ENCODE measurements at places on chromosomes 3 and 15.

DNA sequence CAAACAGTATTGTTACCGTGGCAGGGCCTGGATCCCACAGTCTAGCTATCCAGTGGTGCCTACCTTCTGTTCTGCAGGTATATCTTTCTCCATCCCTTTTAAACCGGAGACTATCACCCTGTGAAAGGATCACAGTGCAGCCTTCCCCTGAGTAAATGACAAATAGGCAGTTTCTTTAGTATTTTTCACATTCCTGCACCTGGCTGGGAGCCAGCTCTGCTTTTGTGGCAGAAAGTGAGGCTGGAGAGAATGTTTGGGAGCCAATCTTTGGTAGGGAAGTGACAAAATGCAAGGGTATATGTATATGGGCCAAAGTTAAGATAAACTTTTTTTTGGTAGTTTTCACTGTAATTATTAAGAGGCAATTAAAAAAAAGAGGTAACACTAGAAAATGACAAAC, 54.8 kb downstream of the ARHGEF26 start:
- peaks cover 11% of the 10 kb centered on the region for H3K27me3 ChIP-seq
- no peaks in the 10 kb centered on the region for H3K36me3 ChIP-seq
- no peak overlapping the region for H3K27ac ChIP-seq
- H3K4me3 ChIP-seq, result no peak overlapping the region

- no peak overlapping the region for H3K4me3 ChIP-seq
- H3K4me1 ChIP-seq, result no peaks in the 10 kb centered on the region
- no peak overlapping the region for H3K27ac ChIP-seq
- no peak for DNase-seq
These were observed 22.5 kb upstream of the OTOL1 start for GRCh38 chr3:161474139-161474538.

DNA sequence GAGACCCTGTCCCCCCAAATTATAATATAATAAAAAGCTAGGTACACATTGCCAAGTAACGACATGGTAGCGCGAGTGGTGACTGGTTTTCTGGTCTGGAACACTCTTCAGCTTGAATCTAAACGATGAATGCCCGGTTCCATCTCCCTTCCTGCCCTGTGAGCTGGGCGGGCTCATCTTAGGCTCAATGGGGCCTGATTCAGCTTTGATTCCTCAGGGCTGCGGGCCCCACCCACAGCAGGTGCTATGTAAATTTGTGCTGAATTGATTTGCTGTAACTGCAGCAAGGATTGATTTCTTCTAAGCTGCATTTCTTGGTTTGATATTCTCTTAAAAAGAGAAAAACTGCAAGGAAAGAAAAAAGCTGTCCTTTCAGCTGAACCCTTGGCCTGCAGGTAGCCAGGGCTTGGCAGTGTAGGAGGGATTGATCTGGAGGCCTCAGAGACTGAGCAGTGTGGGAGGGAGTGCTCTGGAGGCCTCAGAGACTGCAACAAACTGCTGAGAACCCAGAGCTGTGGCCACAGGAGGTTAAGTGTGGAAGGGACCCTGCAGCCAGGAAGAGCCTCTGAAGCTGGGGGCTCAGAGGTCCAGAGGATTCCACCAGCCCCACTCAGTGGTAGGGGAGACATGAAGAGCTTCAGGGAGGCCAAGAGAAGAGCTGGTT, 231.6 kb downstream of the XXYLT1 start:
- peaks cover 7% of the 10 kb centered on the region for H3K4me1 ChIP-seq
- peaks cover 21% of the 10 kb centered on the region for H3K27me3 ChIP-seq
- H3K4me3 ChIP-seq, result no peak overlapping the region
- H3K36me3 ChIP-seq, result no peaks in the 10 kb centered on the region
- no peak for DNase-seq

DNA sequence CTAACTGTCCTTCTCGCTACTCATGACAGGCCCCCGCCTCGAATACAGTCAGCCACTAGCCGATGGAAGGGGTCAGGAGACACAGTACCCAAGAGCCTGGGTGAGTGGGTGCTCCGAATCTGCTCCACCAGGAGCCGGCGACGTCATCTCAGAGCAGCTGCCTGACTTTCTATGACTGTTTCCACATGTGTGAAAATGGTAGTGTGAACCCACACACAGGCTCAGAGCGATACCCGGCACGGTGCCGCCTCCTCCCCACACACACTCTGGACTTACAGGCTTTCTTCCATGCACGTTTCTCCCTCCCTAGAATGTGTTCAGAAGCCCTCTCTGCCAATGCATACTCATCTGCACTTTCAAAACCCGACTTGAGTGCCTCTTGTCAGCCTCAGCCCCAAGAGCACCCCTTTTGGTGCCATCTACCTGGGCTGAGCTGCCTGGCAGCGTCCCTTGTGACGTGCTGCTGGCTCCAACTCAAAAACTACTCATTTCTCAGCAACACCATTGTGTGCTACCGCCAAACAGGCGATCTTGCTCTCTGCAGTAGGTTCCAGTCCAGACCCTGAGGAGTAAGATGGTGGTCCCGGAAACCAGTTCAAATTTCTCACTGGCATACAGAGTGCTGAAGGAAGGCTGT, 29.7 kb downstream of the VGLL4 start:
- H3K36me3 ChIP-seq, result no peaks in the 10 kb centered on the region
- H3K4me3 ChIP-seq, result no peak overlapping the region
- H3K27me3 ChIP-seq, result no peaks in the 10 kb centered on the region

- H3K4me3 ChIP-seq, result no peak overlapping the region
- H3K27ac ChIP-seq, result no peak overlapping the region
- H3K27me3 ChIP-seq, result peaks cover 56% of the 10 kb centered on the region
- DNase-seq, result no peak
- peaks cover 2% of the 10 kb centered on the region for H3K36me3 ChIP-seq
These were observed 51.4 kb downstream of the FAM43A start for GRCh38 chr3:194736896-194737600.

DNA sequence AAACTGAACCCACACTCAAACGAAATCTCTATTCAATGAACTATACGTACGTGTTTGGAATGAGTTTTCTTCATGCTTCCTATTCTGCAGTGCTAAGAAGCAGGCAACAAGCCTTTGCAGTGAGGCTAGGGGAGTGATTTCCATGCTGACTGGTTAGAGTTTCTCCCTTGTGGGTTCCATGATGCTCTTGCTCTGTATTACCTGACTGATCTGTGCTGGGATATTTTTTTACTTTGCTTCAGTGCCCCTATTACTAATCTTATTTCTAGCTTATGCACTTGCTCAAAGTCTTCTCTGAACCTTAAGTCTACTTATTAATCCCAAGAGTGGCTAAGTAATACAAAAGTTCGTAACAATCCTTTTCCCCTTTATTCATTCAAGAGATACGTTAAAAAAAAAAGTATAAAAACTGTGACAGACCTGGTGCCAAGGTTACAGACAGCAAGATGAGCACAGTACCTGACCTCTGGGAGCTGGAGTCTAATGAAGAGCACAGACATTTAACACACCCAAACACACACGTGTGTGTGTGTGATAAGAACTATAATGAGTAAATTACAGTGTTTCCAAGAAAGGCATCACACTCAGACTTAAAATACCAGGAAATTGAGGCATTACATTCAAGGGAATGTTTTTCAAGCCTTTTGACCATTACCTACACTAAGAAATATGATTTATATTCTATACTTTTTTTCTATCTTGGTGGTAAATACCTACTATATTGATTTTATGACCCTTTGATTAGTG, 50.5 kb upstream of the FBN1 start:
- H3K4me1 ChIP-seq, result no peaks in the 10 kb centered on the region
- DNase-seq, result no peak
- no peak overlapping the region for H3K4me3 ChIP-seq
- H3K27ac ChIP-seq, result no peak overlapping the region
- H3K36me3 ChIP-seq, result no peaks in the 10 kb centered on the region

GRCh38 chr3:169750665-169751064, 14.2 kb downstream of the TERC start:
- peaks cover 7% of the 10 kb centered on the region for H3K36me3 ChIP-seq
- H3K27ac ChIP-seq, result no peak overlapping the region
- DNase-seq, result no peak
- no peak overlapping the region for H3K4me3 ChIP-seq

GRCh38 chr3:34183611-34184340, 385.3 kb downstream of the PDCD6IP start:
- H3K36me3 ChIP-seq, result no peaks in the 10 kb centered on the region
- no peaks in the 10 kb centered on the region for H3K4me1 ChIP-seq
- H3K27me3 ChIP-seq, result peaks cover 5% of the 10 kb centered on the region
- H3K27ac ChIP-seq, result no peak overlapping the region
- DNase-seq, result no peak

DNA sequence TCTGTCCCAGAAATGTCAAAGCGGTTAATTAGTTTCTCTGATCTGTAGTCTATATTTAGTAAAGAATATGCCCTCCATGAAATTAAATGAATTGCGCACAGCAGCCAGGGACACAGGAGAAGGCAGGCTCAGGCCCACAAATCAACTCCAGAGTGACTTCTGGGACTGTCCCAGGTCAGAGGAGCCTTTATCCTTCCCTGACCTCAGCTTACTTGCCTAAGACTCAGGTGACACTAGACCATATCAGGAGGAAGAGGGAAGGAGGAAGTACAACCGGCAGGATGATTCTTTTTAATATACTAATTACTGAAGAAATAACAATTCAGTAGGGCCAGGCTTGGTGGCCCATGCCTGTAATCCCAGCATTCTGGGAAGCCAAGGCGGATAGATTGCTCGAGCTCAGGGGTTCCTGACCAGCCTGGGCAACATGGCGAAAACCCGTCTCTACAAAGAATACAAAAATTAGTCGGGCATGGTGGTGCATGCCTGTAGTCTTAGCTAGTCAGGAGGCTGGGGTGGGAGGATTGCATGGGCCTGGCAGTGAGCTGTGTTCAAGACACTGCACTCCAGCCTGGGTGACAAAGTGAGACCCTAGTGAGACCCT, 1.8 kb upstream of the GPR15 start:
- H3K36me3 ChIP-seq, result no peaks in the 10 kb centered on the region
- no peaks in the 10 kb centered on the region for H3K27me3 ChIP-seq
- no peak overlapping the region for H3K4me3 ChIP-seq
- peak overlapping the region; percentile 45 for H3K27ac ChIP-seq
- no peak for DNase-seq
- H3K4me1 ChIP-seq, result peaks cover 10% of the 10 kb centered on the region

GRCh38 chr15:43508991-43509659, 8.3 kb upstream of the MAP1A start:
- H3K36me3 ChIP-seq, result peaks cover 2% of the 10 kb centered on the region
- no peak for DNase-seq
- peaks cover 33% of the 10 kb centered on the region for H3K4me1 ChIP-seq

DNA sequence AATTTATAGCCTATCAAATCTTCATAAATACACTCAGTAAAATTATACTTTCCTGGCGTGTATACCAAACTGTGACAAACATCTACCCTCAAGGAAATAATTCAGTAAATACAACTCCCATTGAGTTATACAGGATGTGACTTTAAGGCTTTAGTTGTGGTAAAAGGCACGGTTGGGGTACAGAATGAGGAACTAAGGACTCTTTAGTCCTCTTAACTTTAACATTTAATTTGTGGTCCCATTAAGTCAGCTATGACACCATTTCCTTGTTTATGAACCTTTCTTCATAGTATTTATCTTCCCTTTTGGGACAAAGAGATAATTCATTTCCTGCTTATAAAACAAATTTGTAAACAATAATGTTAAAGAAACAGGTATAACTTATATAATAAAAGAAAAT, 30.2 kb downstream of the IFT80 start:
- H3K27ac ChIP-seq, result no peak overlapping the region
- peaks cover 11% of the 10 kb centered on the region for H3K4me1 ChIP-seq
- peaks cover 5% of the 10 kb centered on the region for H3K36me3 ChIP-seq
- H3K4me3 ChIP-seq, result no peak overlapping the region

DNA sequence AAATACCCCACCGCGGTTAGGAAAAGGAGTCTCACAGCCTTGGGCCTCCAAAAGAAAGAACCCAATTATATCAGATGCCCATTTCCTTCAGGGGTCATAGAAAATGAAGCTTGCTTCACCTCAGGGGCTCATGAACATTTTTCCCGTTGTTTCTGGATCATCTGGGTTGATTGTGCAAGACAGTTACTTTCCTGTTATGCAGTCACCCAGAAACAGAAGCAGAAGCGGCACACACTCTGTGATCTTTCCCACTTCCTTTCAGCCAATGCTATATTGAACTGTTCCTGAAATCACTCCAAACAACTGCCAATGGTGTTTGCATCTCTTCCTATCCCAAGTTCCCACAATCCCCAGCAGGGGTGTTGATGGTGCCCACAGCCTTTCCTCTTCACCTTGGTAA, 295.6 kb upstream of the RASGRP1 start:
- H3K4me3 ChIP-seq, result no peak overlapping the region
- H3K27ac ChIP-seq, result no peak overlapping the region

- no peak overlapping the region for H3K27ac ChIP-seq
- H3K27me3 ChIP-seq, result peaks cover 32% of the 10 kb centered on the region
- no peaks in the 10 kb centered on the region for H3K4me1 ChIP-seq
- peaks cover 2% of the 10 kb centered on the region for H3K36me3 ChIP-seq
- no peak for DNase-seq
These were observed 63.7 kb upstream of the DLG1 start for GRCh38 chr3:197362081-197362480.

- H3K4me1 ChIP-seq, result peaks cover 23% of the 10 kb centered on the region
- no peak overlapping the region for H3K4me3 ChIP-seq
- H3K36me3 ChIP-seq, result no peaks in the 10 kb centered on the region
- no peak for DNase-seq
These were observed 115.2 kb downstream of the CHSY1 start for GRCh38 chr15:101136381-101137268.

GRCh38 chr3:138479438-138479863, 45.0 kb downstream of the ESYT3 start:
- DNase-seq, result no peak
- no peak overlapping the region for H3K27ac ChIP-seq
- peaks cover 30% of the 10 kb centered on the region for H3K27me3 ChIP-seq
- H3K36me3 ChIP-seq, result peaks cover 2% of the 10 kb centered on the region
- H3K4me1 ChIP-seq, result no peaks in the 10 kb centered on the region
- H3K4me3 ChIP-seq, result no peak overlapping the region

GRCh38 chr3:195240939-195241338, 30.0 kb downstream of the XXYLT1 start:
- H3K27me3 ChIP-seq, result no peaks in the 10 kb centered on the region
- peaks cover 5% of the 10 kb centered on the region for H3K36me3 ChIP-seq
- H3K27ac ChIP-seq, result no peak overlapping the region
- H3K4me1 ChIP-seq, result peaks cover 14% of the 10 kb centered on the region
- DNase-seq, result no peak

DNA sequence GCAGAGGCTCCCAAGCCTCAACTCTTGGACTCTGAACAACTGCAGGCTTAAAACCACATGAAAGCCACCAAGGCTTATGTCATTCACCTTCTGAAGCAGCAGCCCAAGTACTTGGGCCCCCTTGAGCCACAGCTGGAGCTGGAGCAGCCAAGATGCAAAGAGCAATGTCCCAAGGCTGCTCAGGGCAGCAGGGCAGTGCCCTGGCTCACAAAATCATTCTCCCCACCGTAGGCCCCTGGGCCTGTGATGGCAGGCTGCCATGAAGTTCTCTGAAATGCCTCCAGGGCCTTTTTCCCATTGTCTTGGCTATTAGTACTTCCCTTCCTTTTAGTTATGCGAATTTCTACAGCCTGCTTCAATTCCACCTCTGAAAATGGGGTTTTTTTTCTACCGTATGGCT, 83.4 kb downstream of the DCLK3 start:
- no peaks in the 10 kb centered on the region for H3K4me1 ChIP-seq
- H3K27me3 ChIP-seq, result peaks cover 5% of the 10 kb centered on the region
- no peak for DNase-seq
- H3K27ac ChIP-seq, result no peak overlapping the region
- H3K36me3 ChIP-seq, result no peaks in the 10 kb centered on the region
- no peak overlapping the region for H3K4me3 ChIP-seq
